ENCODE measurements at places on chromosomes 1 and 21.

GRCh38 chr1:211781260-211781659 is 49.3 kb downstream of the LPGAT1 start:
- DNase-seq = no peak

DNA sequence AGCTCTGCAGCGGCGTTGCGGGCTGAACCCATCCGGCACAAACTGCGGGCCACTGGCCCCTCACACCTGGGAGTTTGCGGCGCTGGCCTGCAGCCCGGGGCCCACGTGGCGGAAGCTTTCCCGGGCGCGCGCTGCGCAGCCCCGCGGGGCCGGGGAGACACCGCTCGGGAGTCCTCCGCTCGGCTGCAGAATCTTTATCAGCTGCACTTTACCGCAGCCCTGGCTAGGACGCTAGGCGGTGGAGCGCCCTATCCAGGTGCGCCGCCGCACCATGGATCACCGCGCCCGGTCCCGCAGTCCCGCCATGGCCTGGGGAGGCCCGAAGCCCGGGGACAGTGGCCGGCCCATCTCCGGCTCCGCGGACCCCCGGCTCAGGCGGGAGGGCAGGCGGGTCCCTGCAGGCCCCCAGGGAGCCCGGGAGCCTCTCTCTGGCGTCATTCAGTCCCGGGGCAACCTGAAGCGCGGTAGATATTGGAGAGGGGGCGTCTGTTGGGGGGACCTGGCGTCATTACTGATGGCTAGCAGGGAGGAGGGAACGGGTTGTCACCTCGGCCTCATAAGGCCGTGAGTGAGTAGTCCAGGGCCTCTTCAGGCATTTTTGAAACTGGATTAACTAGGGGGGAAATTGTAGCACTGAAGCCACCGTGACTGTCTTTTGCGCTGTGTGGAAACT is 5.7 kb upstream of the OLIG2 start:
- DNase-seq = no peak

DNA sequence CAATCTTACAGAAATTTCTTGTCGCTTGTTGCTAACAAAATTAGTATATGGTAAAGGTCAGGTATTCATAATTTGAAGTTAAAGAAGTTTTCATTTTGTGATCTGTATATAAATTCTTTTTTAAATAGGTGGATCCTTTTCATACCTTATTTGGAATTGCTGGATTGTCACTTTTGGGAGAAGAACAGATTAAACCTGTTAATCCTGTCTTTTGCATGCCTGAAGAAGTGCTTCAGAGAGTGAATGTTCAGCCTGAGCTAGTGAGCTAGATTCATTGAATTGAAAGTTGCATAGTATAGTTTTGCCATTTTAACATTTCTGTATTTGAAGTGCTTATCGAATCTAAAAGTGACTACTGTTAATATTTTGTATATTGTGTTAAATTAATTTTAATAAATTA is 2.3 kb upstream of the MSH4 start:
- no peak for DNase-seq

GRCh38 chr1:241782396-241782795 is 65.6 kb upstream of the EXO1 start:
- no peak for DNase-seq

DNA sequence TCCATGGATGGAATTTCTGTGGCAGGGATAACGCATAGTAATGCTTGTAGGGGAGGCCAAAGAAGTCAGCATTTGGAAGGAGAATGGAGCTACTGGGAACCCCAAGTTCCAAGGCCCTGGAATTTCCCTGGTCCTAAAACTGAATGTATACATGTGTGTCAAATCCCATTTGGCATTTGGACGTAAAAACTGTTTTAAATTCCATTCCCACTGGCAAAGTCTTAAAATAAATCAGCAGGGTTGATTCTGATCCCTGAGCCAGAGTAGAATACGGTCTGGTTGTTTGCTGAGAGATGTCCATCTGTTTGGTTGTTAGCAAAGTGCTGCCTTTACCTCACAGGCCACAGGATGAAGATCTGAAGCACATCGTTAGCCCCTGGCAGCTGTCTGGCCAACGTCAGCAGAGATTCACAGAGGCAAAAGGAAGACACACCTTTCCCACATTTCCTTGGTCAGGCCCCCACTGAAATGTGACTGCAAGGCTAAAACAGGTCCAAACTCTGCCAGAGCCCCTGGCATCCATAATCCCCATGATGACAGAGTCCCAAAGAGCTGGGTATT is 62.2 kb downstream of the GORAB start:
- DNase-seq = no peak

- no peak for DNase-seq
Measured at GRCh38 chr1:91835087-91835521, 50.8 kb downstream of the TGFBR3 start.

- DNase-seq = no peak
Measured at GRCh38 chr1:226628612-226629155, 80.1 kb downstream of the STUM start.

- DNase-seq = no peak
Measured at GRCh38 chr21:18451670-18452069, 48.1 kb upstream of the TMPRSS15 start.

- DNase-seq = no peak
Measured at GRCh38 chr21:36628761-36629460, 70.0 kb upstream of the SIM2 start.

GRCh38 chr1:168879896-168880734 is 151.1 kb upstream of the DPT start:
- DNase-seq = no peak

DNA sequence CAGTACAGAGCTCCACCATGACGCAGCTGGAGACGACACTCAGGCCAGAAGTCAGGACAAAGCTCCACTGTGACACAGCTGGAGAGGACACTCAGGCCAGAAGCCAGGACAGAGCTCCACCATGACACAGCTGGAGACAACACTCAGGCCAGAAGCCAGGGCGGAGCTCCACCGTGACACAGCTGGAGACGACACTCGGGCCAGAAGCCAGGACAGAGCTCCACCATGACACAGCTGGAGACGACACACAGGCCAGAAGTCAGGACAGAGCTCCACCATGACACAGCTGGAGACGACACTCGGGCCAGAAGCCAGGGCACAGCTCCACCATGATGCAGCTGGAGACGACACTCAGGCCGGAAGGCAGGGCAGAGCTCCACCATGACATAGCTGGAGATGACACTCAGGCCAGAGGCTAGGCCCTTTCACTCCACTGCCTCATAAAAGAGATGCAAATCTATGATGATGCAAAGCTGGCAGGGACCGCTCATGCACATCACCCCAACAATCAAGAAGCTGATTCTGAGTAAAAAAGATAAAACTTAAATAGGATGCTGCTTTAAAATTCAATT is 13.6 kb upstream of the OR2B11 start:
- no peak for DNase-seq

GRCh38 chr1:167165948-167166689 is 54.6 kb upstream of the POU2F1 start:
- DNase-seq = no peak

DNA sequence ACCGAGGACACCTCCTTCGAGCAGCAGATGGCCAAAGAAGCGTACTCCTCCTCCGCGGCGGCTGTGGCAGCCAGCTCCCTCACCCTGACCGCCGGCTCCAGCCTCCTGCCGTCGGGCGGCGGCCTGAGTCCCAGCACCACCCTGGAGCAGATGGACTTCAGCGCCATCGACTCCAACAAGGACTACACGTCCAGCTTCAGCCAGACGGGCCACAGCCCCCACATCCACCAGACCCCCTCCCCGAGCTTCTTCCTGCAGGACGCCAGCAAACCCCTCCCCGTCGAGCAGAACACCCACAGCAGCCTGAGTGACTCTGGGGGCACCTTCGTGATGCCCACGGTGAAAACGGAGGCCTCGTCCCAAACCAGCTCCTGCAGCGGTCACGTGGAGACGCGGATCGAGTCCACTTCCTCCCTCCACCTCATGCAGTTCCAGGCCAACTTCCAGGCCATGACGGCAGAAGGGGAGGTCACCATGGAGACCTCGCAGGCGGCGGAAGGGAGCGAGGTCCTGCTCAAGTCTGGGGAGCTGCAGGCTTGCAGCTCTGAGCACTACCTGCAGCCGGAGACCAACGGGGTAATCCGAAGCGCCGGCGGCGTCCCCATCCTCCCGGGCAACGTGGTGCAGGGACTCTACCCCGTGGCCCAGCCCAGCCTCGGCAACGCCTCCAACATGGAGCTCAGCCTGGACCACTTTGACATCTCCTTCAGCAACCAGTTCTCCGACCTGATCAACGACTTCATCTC is 106.8 kb upstream of the VAMP3 start:
- DNase-seq = no peak

DNA sequence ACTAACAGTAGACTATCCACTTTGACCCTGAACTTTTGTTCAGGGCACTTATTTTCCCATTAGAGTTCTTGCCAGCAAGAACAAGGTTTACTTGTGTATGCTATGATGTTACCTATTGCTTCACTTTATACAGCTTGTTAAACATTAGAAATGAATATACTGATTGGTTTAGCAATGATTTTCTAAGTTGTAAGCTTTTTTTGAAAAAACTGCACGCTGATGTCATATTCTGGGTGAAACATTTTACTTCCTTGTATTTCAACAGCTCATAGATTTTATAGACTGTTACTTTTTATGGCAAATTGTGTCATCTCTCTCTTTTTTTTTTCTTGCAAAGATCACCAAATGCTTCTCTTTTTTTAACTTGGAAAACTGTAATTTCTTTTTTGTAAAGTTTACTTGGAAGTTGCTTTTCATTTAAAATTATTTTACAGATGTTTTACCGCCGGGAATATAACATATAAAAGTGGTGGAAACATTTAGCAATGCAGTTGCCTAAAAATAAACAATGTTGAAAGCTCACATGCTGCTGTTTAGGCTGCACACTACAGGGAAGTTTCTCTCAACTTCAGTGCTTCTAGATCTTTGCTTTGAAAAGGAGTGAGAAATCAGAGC is 215.3 kb upstream of the NFIA start:
- DNase-seq = no peak

DNA sequence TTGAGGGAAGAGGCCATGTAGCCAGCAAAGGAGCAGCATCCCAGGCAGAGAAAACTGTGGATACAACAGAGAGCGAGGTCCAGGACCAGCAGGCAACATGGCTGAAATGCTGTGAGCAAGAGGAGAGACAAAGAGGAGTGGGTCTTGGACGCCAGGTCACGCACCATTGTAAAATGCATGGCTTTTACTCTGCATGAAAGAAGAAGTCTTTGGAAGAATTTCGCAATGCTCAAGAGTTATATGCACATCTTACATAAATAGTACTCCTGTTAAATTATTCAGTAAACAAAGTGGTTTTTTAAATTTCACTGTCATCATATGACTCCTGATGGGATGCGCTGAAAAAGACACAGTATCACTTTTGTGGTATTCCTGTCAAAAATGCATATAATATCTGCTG is 3.5 kb downstream of the CD244 start:
- DNase-seq = no peak

GRCh38 chr1:184535191-184535970 is 148.6 kb downstream of the C1orf21 start:
- no peak for DNase-seq

GRCh38 chr1:168843950-168844349 is 114.9 kb upstream of the DPT start:
- no peak for DNase-seq

- no peak for DNase-seq
Measured at GRCh38 chr1:201039418-201039817, 15.9 kb upstream of the KIF21B start.

DNA sequence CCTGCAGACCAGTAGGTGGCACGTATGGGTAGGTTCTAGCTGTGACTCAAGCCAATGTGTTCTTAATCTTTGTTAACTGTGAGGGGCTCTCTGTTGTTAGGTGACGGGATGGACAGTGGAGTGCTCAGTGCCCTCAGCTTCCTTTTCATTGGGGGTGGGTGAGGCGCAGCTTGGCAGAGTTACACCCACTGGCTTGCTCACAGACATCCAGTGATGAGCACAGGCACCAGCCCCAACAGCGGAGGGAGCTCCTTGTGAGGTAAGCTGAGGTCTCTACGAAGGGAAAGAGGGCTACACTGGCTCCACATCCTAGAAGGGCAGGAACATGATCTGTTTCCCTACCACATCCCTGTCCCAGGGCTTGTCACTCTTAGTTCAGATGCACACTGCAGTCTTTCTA is 871.3 kb downstream of the LRRIQ3 start:
- no peak for DNase-seq

DNA sequence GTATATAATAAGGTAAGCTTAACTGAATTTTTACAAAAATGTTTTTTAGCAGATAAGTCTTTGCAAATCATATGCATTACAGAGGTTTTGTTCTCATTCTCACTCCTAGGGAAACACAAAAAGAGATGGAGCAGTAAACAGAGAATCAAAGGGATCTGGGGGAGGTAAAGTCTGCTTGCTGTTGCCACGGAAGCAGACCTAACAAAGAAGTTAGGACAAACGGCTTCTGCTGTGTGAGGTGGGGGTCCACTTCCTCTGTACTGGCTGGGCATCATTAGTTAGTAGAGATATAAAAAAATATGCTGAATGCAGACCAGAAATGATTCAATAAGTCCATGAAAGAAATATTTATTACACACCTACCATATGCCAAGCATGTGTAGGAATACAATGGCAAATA is 34.2 kb downstream of the GJA5 start:
- no peak for DNase-seq

GRCh38 chr1:58722414-58722813 is 22.6 kb upstream of the MYSM1 start:
- DNase-seq = no peak

Data from stimulated activated CD4-positive, alpha-beta T cell treated with anti-CD3 and anti-CD28 coated beads, Interleukin-4, amount 100 ng/mL, for 1 hour (primary cell).